Right lung (tissue), 10 donors: ENCODE measurements at places on chromosomes 16 and 17.

- no peak for DNase-seq
Measured at GRCh38 chr17:78658281-78658785, 81.1 kb upstream of the DNAH17 start.

GRCh38 chr16:74321356-74321755 is 24.7 kb downstream of the PSMD7 start:
- no peak for DNase-seq

DNA sequence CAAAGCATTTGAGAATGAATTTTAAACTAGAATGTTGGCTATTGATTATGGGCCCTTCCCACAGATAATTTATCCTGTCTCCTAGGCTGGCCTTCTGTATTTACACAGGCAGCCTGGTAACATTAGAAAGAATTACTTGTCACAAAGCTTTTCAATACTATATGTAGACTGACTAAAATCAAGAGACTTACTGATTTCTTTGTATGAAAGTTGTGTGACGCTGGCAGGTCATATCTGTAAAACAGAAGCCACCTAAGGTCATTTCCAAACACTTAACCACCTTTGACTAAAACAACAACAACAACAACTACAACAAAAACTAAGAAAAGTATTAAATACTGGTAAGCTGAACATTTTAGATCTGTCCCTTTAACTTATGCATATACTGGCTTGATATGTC is 329.0 kb upstream of the TBX2 start:
- DNase-seq, result no peak

GRCh38 chr17:73940511-73940910 is 263.0 kb upstream of the RPL38 start:
- no peak for DNase-seq

- no peak for DNase-seq
Measured at GRCh38 chr17:20313891-20314290, 153.4 kb downstream of the LGALS9B start.

GRCh38 chr17:20955427-20956323 is 87.1 kb downstream of the USP22 start:
- DNase-seq, result no peak

DNA sequence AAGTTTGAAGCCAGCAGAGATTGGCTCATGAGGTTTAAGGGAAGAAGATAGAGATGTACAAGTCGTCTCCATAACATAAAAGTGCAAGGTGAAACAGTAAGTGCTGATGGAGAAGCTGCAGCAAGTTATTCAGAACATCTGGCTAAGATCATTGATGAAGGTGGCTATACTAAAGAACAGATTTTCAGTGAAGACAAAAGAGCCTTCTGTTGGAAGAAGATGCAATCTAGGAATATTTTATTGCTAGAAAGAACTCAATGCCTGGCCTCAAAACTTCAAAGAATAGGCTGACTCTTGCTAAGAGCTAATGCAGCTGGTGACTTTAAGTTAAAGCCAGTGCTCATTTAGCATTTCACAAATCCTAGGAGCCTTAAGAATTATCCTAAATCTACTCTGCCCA is 26.0 kb downstream of the CCL4 start:
- no peak for DNase-seq

GRCh38 chr17:42342242-42343008 is 45.8 kb downstream of the STAT3 start:
- DNase-seq, result no peak

DNA sequence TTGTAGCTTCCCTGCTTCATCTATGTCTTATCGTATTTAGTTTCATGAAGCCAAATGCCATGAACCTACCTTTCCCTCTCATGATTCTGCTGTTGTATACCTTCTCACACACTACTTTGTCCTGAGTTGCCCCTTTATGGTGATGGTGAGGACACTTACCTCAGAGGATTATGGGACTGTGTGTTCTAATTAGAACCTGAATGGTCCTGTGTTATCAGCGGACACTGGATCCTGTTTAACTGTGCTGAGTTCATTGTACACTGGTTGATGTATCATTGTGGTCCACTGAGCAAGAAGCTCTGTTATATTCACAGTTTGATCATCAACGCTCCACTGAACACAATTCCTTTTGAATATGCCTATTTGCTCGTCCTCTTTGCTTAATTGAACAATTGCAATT is 343.0 kb downstream of the RBFOX1 start:
- no peak for DNase-seq

DNA sequence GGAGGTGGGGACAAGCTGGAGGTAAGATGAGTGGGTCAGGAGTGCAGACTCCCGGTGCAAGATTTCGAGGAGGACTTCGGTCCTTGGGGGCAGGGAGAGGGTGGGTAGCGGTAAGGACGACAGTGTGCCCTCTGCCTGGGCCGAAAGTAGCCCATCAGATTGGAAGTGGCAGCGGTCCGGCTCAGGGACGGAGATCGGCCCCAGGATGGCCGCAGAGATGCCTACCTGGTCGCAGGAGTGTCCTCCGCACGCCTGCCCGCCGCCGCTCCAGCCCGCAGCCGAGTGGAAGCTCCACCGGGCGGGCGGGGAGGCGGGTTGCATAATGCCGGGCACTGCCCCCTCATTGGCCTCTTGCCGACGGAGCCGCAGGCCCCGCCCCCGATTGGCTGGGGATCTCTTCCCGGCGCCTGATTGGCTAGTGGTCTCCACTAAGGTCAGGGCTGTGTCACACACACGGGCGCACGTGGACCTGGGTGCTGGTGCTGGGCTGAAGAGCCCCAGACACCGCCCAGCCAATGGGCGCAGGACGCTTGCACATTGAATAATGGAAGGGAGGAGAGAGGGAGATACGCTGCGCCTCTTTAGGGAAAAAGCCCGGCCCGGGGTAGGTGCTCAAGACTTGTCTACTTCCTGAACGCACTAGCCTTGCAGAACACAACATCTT is at the start of gene PER1:
Gene PER1, minus strand, starts transcription at position 293 of the 664 bp plus-strand sequence. CDS start 1,698 bp downstream, outside the sequence.
- peak; percentile 93 for DNase-seq

GRCh38 chr16:76650582-76650981 is 373.4 kb downstream of the CNTNAP4 start:
- DNase-seq, result no peak

DNA sequence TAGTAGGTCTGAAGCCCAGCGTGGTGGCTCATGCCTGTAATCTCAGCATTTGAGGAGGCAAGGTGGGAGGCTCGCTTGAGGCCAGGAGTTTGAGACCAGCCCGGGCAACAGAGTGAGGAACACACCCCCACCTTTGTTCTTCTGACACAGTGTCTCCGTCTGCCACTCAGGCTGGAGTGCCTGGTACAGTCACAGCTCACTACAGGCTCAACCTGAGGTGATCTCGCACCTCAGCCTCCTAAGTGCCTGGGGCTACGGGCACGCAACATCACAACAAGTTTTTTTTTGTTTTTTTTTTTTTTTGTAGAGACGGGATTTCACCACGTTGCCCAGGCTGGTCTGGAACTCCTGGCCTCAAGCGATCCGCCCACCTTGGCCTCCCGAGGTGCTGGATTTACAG is 6.7 kb upstream of the TLCD3A start:
- no peak for DNase-seq

DNA sequence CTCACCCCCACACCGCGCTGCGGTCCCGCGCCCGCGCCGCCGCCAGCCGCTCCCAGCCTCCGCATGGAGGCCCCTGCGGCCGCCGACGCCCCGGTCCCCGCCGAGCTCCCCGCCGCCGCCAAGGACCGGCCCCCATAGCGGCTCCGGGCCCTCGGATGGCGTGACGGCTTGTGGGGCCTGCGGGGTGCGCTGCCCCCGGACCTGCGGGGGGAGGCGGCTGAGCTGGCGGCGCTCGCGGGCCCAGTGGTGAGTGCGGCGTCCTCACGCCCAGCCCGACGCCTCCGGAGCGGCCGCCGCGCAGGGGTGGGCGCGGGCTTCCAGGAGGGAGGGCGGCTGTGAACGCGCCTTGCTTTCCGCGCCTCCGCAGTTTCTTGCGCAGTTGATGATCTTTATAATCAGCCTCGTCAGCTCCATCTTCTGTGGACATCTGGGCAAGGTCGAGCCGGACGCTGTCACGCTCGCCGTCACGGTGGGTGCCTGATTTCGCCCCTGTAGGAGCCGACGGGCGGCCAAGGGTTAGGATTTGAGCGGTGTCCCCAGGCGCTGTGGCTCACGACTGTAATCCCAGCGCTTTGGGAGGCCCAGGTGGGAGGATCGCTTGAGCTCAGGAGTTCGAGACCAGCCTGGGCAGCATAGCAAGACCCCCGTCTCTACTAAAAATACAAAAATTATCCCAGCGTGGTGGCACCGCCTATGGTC is 46.4 kb downstream of the SLC47A1 start:
- DNase-seq, result peak; percentile 24
